ENCODE measurements at places on chromosomes 13 and 19.

- no peak for DNase-seq
Observed at GRCh38 chr13:30147421-30147820, 159.9 kb downstream of the KATNAL1 start.

- DNase-seq = no peak
Observed at GRCh38 chr19:46068345-46069258, 27.8 kb upstream of the IGFL4 start.

GRCh38 chr19:55440411-55441105 lies 2.5 kb downstream of the SHISA7 start:
- no peak for DNase-seq

DNA sequence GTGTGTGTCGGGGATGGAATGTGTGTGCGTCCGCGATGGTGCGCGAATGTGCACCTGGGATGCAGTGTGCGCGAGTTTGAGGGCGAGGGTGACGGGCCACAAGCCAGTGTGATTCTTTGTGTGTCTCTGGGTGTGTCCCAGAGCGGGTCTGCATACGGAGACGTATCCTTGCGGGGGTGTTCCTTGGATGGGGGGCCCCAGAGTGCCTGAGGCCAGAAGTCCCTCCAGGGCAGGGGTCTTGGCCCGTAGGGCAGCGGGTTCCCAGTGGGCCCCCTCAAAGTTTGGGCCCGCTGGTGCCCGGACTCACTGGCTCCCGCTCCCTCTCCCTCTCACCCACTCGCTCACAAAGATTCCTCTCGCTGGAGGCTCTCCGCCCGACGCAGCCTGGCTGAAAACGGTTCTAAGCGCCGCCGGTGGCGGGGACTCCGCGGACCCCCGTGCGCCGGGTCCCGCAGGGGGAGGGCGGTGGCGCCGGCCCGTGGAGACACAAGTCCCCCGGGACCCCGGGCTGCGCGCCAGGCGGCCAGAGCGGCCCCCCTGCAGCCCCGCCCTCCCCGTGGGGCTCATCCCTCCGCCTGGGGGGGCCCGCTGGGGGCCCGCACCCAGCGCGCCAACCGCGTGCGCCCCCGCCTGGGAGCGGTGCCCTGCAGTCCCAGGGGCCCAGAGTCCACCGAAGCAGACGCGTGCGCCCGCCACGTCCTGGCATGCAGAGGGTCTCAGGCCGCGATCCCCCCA lies 886 bp downstream of the CRLF1 start:
- DNase-seq = no peak

DNA sequence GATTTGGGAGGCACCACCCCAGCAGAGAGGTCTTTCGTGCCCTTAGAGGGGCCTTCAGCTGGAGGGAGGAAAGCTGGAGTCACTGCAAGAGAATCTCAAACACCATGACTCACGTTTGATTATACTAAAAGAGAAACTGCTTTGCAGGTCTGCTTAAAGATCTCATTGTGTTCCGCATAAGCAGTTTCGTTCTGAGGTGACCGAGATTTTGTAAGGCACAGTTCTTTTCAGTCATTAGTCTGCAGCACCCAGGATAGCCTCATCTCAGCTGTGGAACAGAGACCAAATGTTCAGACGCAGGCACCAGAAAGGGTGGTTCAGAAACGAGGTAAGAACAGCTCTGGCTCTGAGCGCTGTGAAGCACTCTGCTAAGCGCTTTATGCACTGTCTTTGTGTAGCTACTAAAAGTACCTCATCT lies 71.2 kb upstream of the GTF3A start:
- no peak for DNase-seq

DNA sequence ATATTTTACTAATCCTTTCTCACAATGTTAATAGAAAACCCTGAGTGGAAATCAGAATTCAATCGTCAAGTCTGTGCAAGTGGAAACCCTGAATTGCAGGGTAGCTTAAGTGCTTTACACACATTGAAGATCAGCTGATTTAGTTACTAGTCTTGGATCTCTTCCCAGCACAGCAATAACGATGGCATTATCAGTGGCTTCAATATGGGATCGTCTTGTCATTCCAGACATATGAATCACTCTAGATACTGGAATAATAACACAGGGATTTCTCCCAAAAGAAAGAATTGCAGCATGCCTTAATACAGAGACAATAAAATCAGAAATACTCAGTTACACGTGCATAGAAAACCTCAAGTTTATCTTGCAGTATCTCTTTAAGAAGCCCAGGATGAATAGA lies 12.6 kb upstream of the METTL21C start:
- DNase-seq = no peak

DNA sequence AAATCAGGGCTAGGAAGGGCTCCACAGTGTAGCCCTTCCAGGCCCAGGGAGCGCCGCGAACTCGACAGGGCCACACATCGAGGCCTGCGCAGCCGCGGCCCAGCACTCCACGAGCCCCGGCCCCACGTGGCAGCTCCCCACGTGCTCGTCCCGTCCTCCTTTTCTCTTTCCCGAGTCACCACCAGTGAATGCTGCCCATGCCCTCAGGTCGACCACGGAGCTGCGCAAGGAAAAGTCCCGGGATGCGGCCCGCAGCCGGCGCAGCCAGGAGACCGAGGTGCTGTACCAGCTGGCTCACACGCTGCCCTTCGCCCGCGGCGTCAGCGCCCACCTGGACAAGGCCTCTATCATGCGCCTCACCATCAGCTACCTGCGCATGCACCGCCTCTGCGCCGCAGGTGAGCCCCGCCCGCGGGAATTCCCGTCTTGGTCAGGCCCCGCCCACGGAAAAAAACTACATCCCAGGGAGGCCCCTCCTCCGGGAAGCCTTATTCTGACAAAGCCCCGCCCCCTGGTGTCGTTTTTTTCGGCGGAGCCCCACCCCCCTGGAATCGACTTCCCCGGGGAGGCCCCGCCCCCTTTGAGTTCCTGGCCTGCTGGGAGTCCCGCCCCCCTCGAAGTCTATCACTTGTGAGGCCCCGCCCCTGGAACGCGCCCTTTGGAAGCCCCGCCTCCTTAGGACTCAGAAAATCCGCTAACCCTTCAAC lies 7.0 kb downstream of the HIF3A start:
- no peak for DNase-seq

- DNase-seq = no peak
Observed at GRCh38 chr13:37129866-37130265, 24.4 kb upstream of the CSNK1A1L start.

DNA sequence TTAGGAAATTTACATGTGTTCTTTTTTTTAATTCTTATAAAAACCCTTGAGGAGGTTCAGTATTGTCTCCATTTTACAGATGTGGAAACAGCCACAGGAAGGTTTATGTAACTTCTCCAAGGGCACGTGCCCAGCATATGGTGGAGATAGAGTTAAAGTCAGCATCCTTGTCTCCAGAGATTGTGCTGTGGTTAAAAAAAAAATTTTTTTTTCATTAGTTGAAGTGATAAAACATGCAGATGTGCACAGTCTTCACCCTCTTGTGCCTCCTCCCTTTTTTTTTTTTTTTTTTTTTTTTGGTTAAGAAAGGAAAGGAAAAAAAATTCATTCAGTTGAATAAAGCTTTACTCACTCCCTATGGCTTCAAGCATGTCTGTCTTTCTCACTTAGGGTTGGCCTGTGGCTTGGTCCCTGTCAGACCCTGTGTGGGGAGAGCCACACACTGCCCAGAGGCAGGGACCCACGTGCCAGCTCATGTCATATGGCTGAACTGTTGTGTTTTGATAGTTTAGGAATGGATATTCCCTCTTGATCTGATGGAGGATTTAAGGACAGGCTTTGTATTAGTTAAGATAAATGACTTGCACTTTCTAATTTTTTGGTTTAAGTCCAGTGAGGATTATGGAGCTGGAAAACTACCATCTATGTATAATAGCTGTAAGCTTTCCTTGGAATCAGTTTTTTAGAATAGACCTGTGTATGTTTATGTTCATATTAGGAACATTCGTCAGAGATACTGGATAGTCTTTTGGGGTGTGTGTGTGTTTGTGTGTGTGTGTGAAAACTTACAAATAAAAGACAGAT lies 19.3 kb downstream of the RNASEH2B start:
- DNase-seq = no peak

- no peak for DNase-seq
Observed at GRCh38 chr19:38081547-38082255, 142.3 kb downstream of the DPF1 start.

- no peak for DNase-seq
Observed at GRCh38 chr19:18756896-18757295, 34.2 kb downstream of the COMP start.

DNA sequence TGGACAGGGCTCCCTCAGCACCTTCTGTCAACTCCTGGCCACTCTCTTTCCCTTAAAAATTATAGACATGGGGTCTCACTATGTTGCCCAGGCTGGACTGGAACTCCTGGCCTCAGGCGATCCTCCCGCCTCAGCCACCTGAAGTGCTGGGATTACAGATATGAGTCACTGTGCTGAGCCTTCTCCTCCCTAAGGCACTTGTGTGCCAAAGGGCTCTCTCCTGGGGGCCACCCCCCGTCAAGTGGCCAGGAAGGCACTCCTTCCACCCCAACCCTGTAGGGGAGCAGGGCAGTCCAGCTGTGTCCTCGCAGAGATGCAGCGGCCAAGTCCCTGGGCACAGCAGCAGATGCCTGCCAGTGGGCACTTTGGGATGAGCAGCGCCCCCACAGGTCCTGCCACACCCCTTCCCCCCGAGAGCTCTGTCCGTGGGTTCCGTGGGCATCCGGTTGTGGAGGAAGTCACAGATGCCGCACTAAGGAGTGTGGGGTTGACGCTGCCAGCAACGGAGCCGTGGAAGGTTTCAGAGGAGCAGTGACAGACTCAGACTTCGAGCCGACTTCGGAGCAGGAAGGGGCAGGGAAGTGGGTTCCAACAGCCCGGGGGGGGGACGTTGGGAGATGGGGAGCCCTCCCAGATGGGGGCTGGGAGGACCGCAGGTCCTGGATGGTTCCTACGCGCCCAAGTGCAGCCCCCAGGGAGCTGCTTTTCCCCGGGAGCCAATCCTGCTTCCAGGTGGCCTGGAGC lies 3.3 kb upstream of the UQCR11 start:
- no peak for DNase-seq

DNA sequence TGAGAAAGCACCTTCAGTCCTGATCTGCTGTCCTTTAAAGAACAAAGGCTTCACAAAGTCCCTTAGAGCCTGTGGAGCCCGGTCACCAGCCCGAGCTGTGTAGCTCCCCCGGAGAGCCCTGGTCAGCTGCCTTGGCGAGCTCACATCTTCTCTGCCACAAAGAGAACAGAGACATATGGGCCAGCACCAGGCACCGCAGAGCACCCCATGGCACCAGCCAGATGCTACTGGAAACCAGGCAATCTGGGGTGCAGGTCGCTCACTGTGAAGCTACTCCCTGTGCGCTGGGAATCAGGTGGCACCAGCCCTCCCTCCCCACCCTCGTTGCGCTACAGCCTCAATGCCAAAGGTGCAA lies 44.3 kb upstream of the F7 start:
- DNase-seq = no peak

DNA sequence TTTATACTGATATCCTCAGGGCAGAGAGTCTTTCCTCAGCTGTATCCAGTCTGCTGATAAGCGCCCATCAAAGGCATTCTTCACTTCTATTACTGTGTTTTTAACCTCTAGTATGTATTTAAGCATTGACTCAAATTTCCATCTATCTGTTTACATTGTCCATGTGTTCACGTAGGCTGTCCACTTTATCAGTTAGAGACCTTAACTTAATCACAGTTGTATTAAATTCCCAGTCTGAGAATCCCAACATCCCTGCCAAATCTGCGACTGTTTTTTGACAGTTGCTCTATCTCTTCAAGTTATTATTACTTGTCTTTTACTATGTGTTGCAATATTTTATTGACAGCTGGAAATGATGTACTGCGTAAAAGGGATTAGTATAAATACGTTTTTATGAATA lies 1613.7 kb upstream of the MIR17HG start:
- DNase-seq = no peak

GRCh38 chr19:42534391-42534790 lies 6.1 kb upstream of the CEACAM1 start:
- DNase-seq = no peak

GRCh38 chr13:51967482-51968446 lies 43.5 kb downstream of the ATP7B start:
- DNase-seq = no peak

GRCh38 chr13:74891610-74892009 lies 590.4 kb downstream of the TBC1D4 start:
- DNase-seq = no peak

DNA sequence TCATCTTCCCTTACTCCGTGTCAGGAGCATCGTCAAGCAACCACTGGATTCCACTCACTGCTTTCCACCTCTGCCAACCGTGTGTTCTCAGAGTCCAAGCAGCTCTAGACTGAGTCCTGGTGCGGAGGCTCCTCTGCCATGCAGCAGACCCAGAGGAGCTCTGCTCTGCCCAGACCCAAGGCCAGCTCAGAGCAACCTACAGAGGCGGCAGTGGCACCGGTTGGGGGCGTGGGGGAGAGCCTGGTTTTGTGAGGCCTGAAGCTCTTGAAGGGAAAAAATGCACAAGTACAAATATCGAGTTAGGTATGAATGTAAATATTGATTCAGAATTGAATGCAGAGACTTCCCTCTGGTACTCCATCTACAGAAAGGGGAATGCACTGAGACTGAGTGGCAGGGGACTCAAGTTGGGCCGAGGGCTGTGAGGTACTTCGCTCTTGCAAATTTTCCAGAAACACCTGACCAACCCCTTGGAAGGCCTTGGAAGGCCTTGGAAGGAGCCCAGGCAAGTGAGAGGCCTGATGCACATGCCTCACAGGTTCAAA lies 46.7 kb downstream of the GJA3 start:
- DNase-seq = no peak

DNA sequence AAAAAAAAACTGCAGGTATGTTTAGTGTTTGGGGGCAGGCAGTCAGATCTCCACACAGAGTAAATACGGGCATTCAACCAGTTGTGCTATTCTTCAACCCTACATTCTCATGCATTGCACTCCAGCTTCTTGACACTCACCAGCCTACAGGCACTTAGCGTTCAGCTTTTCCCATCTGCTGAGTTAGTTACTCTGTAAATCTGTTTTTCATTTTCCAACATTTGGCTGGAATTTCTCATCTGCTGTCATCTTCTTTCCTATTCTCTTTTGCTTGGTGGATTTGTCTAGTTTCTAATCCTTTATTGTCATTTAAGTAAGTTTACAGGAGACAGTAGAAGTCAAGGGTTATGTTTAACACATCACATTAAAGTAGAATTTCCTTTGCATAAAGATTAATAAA lies 1318.9 kb downstream of the OLFM4 start:
- no peak for DNase-seq

GRCh38 chr19:29510701-29511265 lies 15.0 kb upstream of the VSTM2B start:
- no peak for DNase-seq

All from activated CD4-positive, alpha-beta T cell treated with anti-CD3 and anti-CD28 coated beads, Interleukin-2, amount 50 U/mL, for 4 hours (primary cell).